ENCODE measurements at places on chromosomes 2 and 18.

DNA sequence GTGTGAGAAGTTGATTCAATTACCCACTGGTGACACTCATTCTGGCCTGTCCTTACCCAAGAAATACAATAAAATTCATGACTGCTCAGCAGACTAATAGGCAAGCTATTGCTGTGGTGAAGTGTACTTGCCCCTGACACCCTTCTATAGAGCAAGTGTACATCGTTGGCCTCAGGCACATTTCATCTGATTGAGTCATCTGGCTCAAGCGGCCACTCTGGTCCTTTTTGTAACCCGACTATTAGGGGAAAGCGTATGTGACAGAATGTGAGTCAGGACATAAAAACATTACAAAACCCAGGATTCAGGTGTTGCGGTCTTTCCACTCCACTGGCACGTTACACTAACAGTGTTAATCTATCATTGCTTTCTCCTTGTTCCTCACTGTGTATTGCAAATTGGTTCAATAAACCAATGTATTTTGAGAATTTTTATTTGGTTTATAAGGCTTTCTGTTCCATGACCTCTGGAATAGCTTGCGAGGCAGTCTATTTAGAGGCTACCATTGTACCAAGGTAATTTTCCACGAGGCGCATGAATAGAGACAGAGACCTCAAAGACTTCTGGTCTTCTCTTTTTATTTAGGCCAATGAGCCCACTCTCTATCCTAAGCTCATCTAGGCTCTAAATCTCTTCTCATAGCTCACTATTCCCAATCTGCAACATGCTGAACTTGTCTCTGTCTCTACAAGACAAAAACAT is 10.2 kb upstream of the TTC32 start:
- DNase-seq, result peak; percentile 88

- DNase-seq, result no peak
Observed at GRCh38 chr18:42264497-42264896, 309.5 kb downstream of the PIK3C3 start.

GRCh38 chr2:85329181-85329651 is 1.4 kb upstream of the TGOLN2 start:
- DNase-seq, result no peak

- no peak for DNase-seq
Observed at GRCh38 chr2:105712166-105712915, 32.4 kb upstream of the NCK2 start.

DNA sequence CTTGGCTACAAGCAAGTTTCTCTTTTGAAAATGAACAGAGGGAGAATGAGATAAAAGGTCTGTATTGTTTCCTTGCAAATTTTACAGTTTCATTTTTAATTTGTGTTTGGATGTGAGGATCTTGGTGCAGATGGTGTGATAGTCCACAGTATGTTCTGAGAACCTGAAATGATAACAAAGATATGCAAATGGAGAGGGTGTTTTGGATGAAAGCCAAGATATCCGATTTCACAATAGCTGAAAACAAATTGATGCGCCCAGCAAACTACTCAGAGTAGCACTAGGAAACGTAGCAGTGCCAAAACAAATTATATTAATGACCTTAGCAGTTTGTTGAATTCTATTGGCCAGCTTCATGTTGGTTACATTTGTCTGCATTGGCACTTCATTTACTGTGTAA is 683.5 kb downstream of the TMEM182 start:
- no peak for DNase-seq

Data from mesenchymal stem cell (in vitro differentiated cells and primary cell).